NCI-H510A (cell line): ENCODE measurements at places on chromosomes 11 and 22.

- DNase-seq, result no peak
Measured at GRCh38 chr11:111452817-111453552, 59.2 kb downstream of the BTG4 start.

DNA sequence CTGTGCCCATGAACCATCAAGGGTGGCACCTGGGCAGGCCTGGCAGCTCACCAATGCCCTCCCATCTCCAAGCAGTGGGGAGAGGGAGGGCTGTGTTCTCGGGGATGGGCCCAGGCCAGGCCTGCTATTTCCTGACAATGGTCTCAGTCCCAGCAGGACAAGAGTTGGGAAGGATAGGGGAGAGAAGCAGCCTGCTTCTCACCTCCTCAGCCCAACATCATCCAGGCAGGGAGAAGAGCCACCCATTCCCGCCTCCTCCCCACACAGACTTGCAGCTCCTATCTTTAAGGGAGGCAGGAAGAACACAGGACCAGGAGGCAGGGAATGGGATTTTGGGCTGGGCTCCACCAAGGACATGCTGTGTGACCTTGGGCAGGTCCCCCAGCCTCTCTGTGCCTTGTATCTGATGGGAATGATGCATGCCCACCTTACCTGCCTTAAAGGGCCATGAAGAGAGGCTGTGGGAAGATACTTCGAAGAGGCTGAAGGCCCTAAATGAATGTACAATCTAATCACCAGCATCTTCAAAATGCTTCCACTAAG is 108.7 kb downstream of the DSCAML1 start:
- DNase-seq, result no peak

GRCh38 chr11:2271077-2271326 is 614 bp upstream of the ASCL2 start:
- no peak for DNase-seq

DNA sequence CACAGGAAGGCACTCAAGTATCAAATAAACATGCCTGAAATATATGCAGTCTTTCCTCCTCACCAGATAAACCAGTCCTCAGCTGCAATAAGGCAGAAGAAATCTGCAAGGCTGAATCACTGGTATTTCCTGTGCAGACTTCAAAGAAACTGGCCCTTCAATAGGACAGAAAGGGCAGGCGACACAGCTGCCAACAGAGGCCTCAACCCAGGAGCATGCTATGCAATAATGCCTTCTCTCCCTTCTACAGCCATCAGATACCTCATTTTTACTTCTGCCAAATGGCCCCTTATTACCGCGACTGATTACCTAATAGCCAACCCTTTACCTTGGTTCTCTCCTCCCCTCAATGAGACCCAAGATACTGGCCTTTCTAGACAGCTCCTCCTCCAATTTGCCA is 8.0 kb downstream of the NUMA1 start:
- DNase-seq, result no peak

DNA sequence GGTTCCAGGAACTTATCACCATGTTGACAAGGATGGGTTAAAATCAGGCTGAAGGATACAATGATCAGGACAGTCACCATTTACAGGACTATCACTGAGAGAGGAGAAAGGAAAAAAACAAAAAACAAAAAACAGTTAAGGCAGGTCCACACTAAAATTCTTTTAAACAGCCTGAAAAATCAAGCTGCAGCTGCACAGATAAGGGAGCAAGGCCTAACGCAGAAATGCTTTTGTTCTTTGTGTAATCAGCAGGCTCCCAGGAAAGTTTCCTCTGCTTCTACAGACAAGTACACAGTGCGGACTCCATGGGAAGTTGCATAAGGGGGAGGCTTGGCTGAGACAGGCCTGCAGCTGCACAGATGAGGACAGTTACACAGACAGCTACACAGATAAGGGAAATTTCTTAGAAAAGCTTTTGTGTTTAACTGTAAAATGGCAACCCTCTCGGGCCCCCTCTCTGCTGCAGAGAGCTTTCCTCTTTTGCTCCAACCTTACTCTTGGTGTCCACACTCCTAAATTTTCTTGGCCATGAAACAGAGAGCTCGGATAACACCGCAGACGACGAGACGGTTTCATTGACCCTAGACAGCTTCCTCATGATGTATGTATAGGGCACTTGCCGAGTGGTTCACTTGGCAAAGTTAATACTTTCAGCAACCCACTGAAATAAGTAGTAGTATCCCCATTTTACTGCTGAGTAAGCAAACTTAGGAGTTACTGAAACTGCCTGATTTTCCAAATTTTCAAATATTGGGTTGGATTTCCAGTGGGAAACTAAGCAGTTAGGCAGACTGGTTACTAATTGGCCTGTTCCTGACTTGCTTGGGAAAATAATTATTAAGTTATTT is 45.5 kb downstream of the PIWIL3 start:
- DNase-seq, result no peak

DNA sequence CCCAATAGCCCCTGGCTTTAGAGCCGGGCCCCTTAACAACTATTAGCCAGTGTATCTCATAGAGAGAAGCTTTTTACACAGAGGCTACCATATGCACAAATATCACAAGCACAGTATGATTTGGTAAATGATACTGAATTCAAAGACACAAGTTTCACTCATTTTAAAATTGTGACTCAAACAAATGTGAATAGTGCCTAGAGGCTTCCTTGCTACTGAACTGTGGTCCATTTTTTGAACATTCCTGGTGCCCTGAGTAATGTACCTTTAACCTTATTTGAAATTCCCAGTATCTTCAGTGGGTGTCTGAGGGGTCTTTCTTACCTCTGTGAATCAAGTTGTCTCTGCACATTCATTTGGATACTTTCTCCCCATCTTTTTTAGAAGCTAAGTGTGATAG is 156.2 kb downstream of the MAML2 start:
- no peak for DNase-seq
